ENCODE measurements at places on chromosomes 2 and 18. TPM values are rescaled to one million over a fixed set of nuclear protein-coding genes. Genes with fewer than 3 reads are reported as not detected.

- no peak overlapping the region for H3K4me3 ChIP-seq
- H3K4me1 ChIP-seq = no peaks in the 10 kb centered on the region
- peaks cover 11% of the 10 kb centered on the region for H3K27me3 ChIP-seq
Observed at GRCh38 chr2:10983711-10984110, 72.0 kb downstream of the KCNF1 start.

DNA sequence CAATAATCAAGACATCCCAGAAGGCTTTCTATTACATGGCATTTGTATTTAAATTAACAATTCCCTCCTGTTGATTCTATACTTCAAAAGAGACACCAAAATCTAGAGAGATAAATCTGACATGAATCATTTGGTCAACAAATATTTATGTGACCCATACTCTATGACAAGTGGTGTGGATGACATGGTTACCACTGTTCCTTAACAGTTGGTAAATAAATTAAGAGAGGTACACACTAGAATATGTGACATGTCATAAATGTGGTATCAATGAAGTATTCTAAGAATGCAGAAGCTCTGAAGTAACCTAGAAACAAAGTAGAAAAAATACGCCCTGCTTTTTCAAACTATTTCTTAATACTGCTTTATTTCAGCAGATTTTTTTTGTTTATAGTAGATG, 255.4 kb downstream of the EXOC6B start:
- H3K4me3 ChIP-seq = no peak overlapping the region
- DNase-seq = peak; percentile 36
- H3K4me1 ChIP-seq = peaks cover 9% of the 10 kb centered on the region
- H3K27ac ChIP-seq = no peak overlapping the region
- H3K36me3 ChIP-seq = no peaks in the 10 kb centered on the region

- no peaks in the 10 kb centered on the region for H3K27me3 ChIP-seq
- H3K4me3 ChIP-seq = no peak overlapping the region
- H3K4me1 ChIP-seq = 0 out of 2 replicates have a peak, but pooled peaks cover 11% of the 10 kb centered on the region
- H3K27ac ChIP-seq = no peak overlapping the region
- DNase-seq = peak; percentile 55
- H3K36me3 ChIP-seq = no peaks in the 10 kb centered on the region
Observed at GRCh38 chr18:74310411-74310810, 5.2 kb upstream of the C18orf63 start.

DNA sequence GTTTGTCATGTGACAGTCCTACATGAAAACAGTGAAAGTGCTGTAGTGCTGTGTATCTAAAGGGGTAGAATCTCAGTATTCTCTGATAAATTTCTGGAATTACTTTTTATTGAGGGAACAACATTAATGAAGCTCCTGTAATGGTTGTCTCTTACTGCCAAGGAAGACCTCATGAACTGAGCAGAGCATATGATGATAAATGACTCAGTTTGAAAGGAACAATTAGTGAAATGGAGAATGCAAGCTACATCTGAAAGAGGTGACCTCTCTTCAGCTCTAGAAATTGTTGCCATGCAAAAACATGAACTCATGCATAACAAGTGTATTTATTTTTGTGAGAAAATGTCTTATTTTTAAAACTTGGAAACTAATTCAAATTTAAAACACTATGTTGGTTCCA, 93.6 kb downstream of the SCN9A start:
- peaks cover 58% of the 10 kb centered on the region for H3K36me3 ChIP-seq
- H3K4me1 ChIP-seq = no peaks in the 10 kb centered on the region
- DNase-seq = no peak
- no peaks in the 10 kb centered on the region for H3K27me3 ChIP-seq
- no peak overlapping the region for H3K27ac ChIP-seq
- no peak overlapping the region for H3K4me3 ChIP-seq

- peak overlapping the region; percentile 49 for H3K4me3 ChIP-seq
- peaks cover 13% of the 10 kb centered on the region for H3K4me1 ChIP-seq
- no peak overlapping the region for H3K27ac ChIP-seq
- DNase-seq = peak; percentile 47
Observed at GRCh38 chr2:109128048-109128615, 873 bp upstream of the SH3RF3 start.

GRCh38 chr18:8208716-8209115, 400.5 kb upstream of the RAB12 start:
- no peaks in the 10 kb centered on the region for H3K4me1 ChIP-seq
- H3K4me3 ChIP-seq = no peak overlapping the region
- DNase-seq = no peak
- no peak overlapping the region for H3K27ac ChIP-seq
- H3K27me3 ChIP-seq = no peaks in the 10 kb centered on the region

GRCh38 chr2:70498054-70498453, 55.6 kb downstream of the TGFA start:
- DNase-seq = peak; percentile 61
- H3K4me3 ChIP-seq = no peak overlapping the region
- H3K4me1 ChIP-seq = peaks cover 10% of the 10 kb centered on the region
- no peaks in the 10 kb centered on the region for H3K36me3 ChIP-seq
- no peak overlapping the region for H3K27ac ChIP-seq

DNA sequence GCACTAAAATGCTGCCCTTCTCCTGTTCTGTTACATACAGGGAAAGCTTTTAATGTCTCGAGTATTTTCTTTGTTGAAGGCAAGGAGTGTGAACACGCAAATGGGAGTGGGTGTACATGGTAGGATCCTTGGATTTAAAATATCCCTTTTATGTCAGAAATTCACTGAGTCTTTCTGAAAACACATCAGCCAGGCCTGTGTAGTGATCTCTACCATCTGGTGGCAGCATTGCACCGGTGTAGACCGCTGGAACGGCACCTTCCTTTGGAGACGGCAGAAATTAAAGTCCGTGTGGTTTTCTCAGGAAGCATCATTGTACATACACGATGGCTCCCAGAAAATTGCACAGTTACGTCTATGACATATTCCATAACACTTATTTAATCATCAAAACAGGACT, 515.8 kb downstream of the GALR1 start:
- no peak overlapping the region for H3K27ac ChIP-seq
- H3K4me1 ChIP-seq = no peaks in the 10 kb centered on the region
- no peaks in the 10 kb centered on the region for H3K36me3 ChIP-seq
- H3K4me3 ChIP-seq = no peak overlapping the region

DNA sequence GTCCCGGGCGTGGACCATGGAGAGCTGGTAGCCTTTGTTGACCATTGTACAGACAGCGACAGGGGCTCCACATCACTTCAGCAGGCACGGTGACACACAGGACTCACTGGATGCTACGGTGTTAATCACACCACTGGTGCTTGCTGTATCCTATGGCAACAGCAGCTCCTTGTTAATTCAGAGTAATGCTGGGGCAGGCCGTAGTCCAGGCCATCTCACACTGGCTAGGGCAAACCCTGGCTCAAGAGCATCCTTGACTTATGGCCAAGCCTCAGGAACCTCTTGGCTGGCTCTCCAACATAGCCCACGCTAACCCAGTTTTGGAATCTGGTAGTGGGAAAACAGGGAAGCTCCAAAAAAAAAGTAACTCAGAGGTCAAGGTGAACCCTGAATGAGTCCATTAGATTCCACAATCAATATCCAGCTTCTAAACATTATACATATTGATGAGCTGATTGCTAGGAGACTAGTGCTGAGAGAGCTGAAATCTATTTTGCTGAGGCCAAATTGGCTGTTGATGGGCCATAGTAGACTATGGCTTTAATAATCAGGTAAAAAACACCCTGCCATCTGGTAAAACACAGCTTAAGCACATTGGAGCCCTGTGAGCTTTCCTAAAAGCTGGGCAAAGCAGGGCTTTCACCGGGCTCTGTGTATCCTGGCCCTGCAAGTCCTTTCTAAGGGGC, 253.6 kb downstream of the PRKCE start:
- no peak for DNase-seq
- no peak overlapping the region for H3K27ac ChIP-seq
- peaks cover 9% of the 10 kb centered on the region for H3K4me1 ChIP-seq
- no peaks in the 10 kb centered on the region for H3K27me3 ChIP-seq
- H3K36me3 ChIP-seq = no peaks in the 10 kb centered on the region

The SLC23A3 gene
- total RNA-seq = 0.38 TPM

The SERTAD2 gene
- 11.8 TPM for total RNA-seq

The CRACDL gene
- 0.15 TPM for total RNA-seq

All from HepG2 (cell line).